ENCODE measurements at places on chromosomes 16 and 17. TPM values are rescaled to one million over a fixed set of nuclear protein-coding genes. Genes with fewer than 3 reads are reported as not detected.

Gene TBX2
- total RNA-seq = 0.50 TPM

Gene IRX6
- total RNA-seq = not detected

Gene CCDC200
- 0.60 TPM for total RNA-seq

Gene RAB40B
- 4.0 TPM for total RNA-seq

Gene MYH2
- not detected for total RNA-seq

Gene TSNAXIP1
- total RNA-seq = 0.62 TPM

Gene KRT33B
- not detected for total RNA-seq

Gene SPNS2
- 0.73 TPM for total RNA-seq
